ENCODE measurements at places on chromosomes 3 and 15. TPM values are rescaled to one million over a fixed set of nuclear protein-coding genes. Genes with fewer than 3 reads are reported as not detected.

GRCh38 chr3:61569856-61570580 lies 8.6 kb downstream of the PTPRG start:
- H3K4me1 ChIP-seq: peaks cover 76% of the 10 kb centered on the region
- H3K36me3 ChIP-seq: peaks cover 20% of the 10 kb centered on the region
- H3K27me3 ChIP-seq: no peaks in the 10 kb centered on the region

The ATP10A gene
- total RNA-seq: 33.1 TPM

The LRRIQ4 gene
- total RNA-seq: not detected

GRCh38 chr3:171790574-171790897 lies 19.7 kb downstream of the PLD1 start:
- no peak overlapping the region for H3K4me3 ChIP-seq
- H3K36me3 ChIP-seq: peaks cover 4% of the 10 kb centered on the region
- no peaks in the 10 kb centered on the region for H3K27me3 ChIP-seq
- H3K4me1 ChIP-seq: peaks cover 29% of the 10 kb centered on the region

The CHST2 gene
- total RNA-seq: 2.8 TPM

DNA sequence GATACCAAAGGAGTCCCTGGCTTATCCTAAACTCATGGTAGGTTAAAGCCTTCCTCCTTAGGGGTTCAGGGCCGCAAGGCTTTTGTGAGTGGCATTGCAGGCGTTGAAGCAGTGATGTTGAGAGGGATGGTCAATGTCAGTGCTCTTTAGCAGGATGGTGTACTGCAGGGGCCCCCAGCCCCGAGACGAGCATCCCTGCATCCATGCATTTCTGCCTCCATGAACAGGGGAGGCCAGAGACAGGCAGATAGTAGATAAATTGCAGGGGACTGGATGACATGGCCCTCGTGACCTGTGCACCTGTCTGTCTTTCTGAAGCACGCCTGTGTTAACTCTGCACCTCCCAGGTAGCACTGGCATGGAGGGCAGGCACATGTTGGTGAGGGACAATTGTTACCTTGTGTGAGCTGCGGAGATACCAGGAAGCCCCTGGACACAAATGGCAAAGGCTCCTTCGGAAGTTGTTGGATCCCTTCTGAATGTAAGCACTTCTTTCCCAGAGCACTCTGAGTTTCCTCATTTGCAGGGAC lies 133.5 kb downstream of the SNRPN start:
- H3K27ac ChIP-seq: no peak overlapping the region
- no peaks in the 10 kb centered on the region for H3K4me1 ChIP-seq
- peaks cover 97% of the 10 kb centered on the region for H3K36me3 ChIP-seq

GRCh38 chr3:152061296-152061695 lies 187.9 kb downstream of the SUCNR1 start:
- no peak overlapping the region for H3K4me3 ChIP-seq
- no peaks in the 10 kb centered on the region for H3K27me3 ChIP-seq
- H3K4me1 ChIP-seq: peaks cover 41% of the 10 kb centered on the region
- DNase-seq: no peak
- H3K27ac ChIP-seq: no peak overlapping the region
- H3K36me3 ChIP-seq: no peaks in the 10 kb centered on the region

GRCh38 chr15:36605604-36606263 lies 26.3 kb downstream of the CDIN1 start:
- no peak overlapping the region for H3K27ac ChIP-seq
- peaks cover 38% of the 10 kb centered on the region for H3K4me1 ChIP-seq
- H3K27me3 ChIP-seq: no peaks in the 10 kb centered on the region
- peaks cover 15% of the 10 kb centered on the region for H3K36me3 ChIP-seq
- DNase-seq: no peak

The SLC12A1 gene
- not detected for total RNA-seq

GRCh38 chr3:188283347-188283746 lies 129.4 kb downstream of the LPP start:
- H3K27ac ChIP-seq: peak overlapping the region; percentile 40
- DNase-seq: no peak
- H3K27me3 ChIP-seq: no peaks in the 10 kb centered on the region
- H3K4me1 ChIP-seq: peaks cover 92% of the 10 kb centered on the region
- H3K36me3 ChIP-seq: peaks cover 25% of the 10 kb centered on the region
- no peak overlapping the region for H3K4me3 ChIP-seq

The ABI3BP gene
- total RNA-seq: 22.3 TPM

The POPDC2 gene
- 0.22 TPM for total RNA-seq
